AG04450 (cell line): ENCODE measurements at places on chromosomes 6 and 20.
A peak's percentile ranks its signal among the peaks of the same experiment; 100 is the strongest.

GRCh38 chr6:38909015-38909730, 139.4 kb upstream of the GLP1R start:
- DNase-seq: no peak

DNA sequence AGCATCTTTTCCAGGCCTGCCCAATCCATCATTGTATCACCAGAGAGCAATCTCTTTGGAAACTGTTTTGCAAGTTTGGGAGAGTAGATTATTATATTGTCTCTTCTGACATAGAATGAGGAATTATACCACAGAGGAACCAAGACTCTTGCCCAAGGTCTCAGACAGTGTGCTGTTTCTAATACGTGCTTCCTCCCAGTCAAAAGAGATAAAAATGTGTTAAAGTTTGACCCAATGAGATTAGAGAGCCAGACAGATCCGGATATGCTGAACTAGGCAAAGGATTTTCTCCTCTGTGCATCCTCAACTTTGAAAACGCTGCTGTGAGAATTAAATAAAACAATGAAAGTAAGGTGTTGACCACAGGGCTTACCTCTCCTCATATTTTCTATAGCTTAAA, 18.6 kb upstream of the NT5E start:
- DNase-seq: no peak

DNA sequence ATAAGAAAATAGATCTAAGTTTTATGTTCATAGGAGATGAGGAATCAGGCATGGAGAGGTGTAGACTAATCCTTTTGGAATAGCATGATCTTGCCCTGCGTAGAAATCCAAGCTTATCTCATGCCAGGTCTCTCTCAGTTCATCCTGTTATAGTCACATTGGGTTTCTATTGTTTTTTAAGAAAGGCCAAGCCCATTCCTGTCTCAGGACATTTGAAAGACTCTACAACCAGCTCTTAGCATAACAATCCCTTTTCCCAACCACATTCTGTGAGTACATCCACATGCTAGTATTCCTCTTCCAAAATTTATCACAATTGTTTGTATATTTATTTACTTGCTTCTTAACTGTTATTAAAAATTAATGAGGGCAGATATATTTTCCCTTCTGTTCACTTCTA, 130.3 kb downstream of the MMUT start:
- DNase-seq: no peak

DNA sequence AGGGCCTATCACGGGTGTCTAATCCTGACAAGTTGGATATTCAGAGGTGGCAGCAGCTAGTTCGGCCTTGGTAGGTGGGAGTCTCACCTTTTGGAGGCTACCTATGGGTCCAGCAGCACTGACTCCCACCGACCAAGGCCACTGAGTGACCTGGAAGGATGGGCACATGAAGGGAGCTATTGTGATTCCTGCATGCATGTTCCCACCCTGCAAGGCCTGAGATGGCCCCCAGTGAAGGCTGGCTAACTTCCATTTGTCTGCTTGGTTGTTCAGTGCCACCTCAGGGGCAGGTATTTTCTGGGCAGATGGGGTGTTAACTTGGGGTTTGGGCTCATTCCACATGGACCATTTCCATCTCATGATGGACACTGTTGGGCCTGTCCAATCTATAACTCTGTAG, 18.4 kb upstream of the MICA start:
- DNase-seq: no peak

DNA sequence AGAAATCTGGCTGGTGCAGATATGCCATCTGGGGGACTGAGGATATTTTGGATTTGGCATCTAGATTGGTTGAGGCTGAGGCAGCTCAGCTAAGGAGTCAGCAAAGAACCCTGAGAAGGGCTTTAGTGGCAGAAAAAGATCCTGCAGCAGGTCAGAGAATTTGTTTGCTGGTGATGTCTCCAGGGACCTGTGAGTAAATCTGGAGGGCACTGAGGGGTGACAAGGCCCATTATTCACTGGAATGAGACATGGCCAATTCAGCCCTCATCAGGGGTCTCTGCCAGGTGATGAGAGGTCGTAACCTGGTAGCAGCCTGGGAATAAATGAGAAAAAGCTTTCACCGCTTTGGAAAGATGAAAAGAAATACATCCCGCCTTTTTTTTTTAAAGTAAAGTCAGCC, 118.3 kb upstream of the FBXL4 start:
- no peak for DNase-seq

- DNase-seq: peak; percentile 7
Measured at GRCh38 chr20:16517946-16518783, 55.1 kb downstream of the KIF16B start.

DNA sequence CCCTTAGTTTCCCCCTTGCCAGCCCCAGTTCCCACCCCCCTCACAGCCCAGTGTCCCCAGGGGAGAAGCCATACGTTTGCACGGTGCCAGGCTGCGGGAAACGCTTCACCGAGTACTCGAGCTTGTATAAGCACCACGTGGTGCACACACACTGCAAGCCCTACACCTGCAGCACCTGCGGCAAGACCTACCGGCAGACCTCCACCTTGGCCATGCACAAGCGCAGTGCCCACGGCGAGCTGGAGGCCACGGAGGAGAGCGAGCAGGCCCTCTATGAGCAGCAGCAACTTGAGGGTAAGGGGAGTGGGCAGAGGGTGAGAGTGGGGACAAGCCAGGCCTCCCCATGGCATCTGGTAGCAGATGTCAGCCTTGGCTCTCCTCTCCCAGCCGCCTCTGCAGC, 5.1 kb upstream of the DEF6 start:
- no peak for DNase-seq

DNA sequence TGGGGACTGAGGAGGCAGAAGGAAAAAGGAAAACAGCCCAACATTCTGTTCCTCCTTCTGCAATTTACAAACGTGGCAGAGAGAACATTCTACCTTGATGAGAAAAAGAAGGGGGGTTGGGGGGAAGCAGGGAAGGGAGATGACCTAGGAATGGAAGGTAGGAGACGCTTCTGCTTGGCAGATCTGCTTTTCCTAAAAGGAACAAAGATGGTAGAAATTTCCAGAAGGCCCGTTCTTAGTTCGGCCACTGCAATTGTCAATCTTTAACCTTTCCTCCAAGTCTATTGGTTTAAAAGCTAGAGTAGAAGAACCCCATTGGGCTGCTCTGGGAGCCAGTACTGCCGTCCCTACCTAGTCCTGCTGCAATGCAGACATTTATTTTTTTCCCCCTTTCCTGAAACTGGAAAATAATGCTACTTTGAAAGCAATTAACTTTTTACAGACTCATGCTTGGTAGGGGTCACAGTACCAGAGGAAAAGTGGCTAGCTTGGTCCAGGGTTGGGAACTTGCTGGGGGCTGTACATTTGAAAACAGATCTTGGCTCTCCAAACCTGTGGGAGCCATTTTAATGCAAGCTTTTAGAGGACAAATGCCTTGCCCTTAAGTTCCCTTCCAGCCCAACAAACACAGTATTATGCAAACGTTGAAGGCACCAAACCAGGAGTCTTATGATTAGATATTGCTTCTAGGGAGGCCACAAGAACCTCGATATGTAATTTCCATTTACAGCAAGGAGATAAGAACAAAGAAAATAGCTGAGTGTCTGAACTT, 2.6 kb downstream of the ZMYND8 start:
- no peak for DNase-seq

DNA sequence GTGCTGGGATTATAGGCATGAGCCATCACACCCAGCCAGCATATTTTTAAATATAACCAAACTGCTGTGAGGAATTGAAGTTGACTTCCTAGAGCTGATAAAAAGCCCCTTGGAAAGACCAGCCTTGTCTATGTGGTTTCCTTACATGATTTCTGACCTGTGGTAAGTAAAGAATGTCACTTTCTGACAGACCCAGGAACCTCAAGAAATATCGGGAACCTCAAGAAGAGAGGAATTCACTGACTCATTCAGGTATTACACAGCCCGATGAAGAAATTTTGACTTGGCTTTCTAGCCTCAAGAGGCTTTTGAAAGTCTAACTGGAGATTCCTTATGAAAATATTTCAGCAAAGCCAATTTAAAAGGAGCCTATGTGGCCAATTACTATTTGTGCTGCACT, 71.8 kb downstream of the FOXF2 start:
- DNase-seq: no peak

DNA sequence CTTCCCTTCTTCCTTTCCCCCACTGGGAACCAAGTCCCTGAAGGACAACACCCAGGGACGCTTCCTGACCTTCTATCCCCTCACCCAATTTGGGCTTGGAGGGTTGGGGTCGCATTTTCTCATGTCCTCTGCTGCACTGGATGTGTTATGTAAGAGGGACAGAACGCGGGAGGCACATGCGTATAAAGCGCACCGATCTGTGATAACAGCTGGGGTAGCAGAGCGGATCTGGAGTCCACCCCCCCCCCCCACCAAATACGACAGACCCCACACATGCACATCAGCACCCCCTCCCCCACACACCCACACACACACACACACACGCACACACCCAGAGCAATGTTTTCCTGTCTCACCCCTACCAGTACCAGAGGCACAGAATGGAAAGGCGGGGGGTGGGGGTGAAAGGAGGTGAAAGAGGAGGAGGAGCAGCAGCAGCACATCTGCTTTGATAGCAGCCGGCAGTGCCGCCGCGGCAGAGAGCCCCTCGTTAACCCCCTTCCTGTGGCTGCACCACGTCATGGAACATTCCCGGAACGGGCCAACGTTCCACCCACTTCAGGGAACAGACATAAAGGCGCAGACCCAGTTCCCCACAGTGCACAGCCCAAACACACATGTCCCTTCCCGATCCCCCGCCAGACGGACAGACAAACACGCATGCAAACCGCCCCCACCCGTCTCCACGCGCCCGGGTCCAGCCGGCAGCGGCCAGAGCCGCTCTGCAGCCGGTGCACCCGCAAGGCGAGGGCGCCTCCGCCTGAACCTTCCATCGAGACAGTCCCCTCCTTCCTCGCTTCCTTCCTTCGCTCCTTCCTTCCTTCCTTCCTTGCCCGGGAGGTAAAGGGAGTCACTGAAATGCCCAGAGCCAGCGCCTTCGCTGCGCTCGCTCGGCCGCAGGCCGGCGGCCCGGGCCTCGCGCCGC, 590 bp downstream of the HIVEP2 start:
- DNase-seq: peak; percentile 69

GRCh38 chr20:56440346-56441007, 27.9 kb upstream of the RTF2 start:
- no peak for DNase-seq

GRCh38 chr6:47655719-47656595, 42.4 kb upstream of the ADGRF4 start:
- no peak for DNase-seq

GRCh38 chr6:19845266-19846041, 8.3 kb downstream of the ID4 start:
- no peak for DNase-seq

- DNase-seq: no peak
Measured at GRCh38 chr20:375265-375889, 5.2 kb upstream of the TRIB3 start.

DNA sequence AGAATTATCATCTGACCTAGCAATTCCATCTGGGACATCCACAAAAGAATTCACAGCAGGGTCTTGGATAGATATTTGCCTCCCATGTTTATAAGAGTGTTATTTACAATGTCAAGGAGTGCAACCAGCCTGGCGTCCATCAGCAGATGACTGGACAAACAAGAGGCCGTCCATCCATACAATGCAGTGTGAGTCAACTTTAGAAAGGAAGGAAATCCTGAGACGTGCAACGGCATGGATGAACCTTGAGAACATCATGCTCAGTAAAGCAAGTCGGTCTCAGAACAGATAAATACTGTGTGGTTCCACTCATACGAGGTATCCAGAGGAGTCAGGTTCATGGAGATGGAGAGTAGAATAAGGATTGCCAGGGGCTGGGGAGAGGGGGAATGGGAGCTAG, 46.4 kb downstream of the FOXF2 start:
- no peak for DNase-seq

- DNase-seq: no peak
Measured at GRCh38 chr20:62943396-62943795, 5.4 kb downstream of the GID8 start.

GRCh38 chr6:43724354-43724753, 36.8 kb upstream of the MRPS18A start:
- no peak for DNase-seq

DNA sequence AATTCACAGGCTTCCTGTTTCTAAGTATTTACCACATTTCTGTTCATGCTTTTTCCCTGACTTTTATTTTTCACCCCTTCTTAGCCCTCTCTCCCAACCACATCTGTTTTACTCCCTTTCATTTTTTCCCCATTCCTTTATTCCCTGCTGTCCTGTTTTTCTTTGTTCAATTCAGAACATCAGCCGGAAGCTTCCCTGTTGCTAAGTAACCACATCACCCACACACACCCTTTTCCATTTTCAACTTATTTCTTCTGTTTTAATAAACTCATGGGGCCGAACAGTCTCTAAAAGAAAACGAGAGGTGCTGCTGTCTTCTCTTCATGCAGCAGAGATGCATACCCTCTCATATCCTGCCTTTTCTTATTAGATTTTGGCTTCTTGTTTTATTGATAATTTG, 53.5 kb upstream of the CEP85L start:
- no peak for DNase-seq

- no peak for DNase-seq
Measured at GRCh38 chr6:74826263-74826662, 379.6 kb downstream of the COL12A1 start.

DNA sequence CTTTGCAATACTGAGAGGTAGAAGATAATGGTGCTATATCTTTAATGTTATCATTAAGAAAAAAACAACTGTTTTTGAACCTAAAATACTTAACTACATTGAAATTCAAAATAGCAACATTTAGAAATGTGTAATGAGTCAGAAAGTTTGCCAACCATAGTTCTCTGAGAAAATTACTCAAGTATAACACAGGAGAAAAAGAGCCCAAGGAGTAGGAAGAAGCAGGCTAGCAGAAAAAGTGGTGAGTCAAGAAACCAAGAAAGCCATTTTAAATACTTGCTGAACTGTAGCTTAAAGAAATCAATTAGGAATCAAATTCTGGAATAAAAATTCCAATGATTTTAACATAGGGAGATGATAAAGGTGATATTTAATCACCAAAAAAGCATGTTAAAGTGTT, 181.0 kb upstream of the RSPO3 start:
- no peak for DNase-seq

- DNase-seq: no peak
Measured at GRCh38 chr20:34880215-34880850, 3.9 kb downstream of the ACSS2 start.

GRCh38 chr20:43579861-43580793, 10.6 kb upstream of the IFT52 start:
- no peak for DNase-seq

DNA sequence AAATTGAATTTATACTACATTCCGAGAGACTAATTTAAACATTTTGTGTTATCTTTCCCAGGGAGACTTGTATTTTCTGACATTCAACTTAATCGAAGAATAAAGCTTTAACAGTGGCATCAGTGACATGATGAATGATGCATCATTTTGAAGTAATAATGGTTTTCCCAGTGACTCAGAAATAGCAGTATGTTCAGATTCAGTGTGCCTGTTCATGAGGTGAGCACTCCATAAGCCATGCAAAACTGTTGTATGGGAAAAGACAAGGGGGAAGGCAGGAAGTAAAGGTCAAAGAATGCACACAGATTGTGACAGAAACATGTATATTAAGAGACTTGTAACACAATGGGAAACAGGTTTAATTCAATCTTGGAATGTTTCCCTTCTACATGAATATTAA, 1348.2 kb upstream of the GJE1 start:
- no peak for DNase-seq

GRCh38 chr6:143697076-143697800, 19.5 kb downstream of the PHACTR2 start:
- DNase-seq: no peak
